Motor neuron (in vitro differentiated cells): ENCODE measurements at places on chromosomes 3 and 15. TPM values are rescaled to one million over a fixed set of nuclear protein-coding genes. Genes with fewer than 3 reads are reported as not detected.
A peak's percentile ranks its signal among the peaks of the same experiment; 100 is the strongest.

DNA sequence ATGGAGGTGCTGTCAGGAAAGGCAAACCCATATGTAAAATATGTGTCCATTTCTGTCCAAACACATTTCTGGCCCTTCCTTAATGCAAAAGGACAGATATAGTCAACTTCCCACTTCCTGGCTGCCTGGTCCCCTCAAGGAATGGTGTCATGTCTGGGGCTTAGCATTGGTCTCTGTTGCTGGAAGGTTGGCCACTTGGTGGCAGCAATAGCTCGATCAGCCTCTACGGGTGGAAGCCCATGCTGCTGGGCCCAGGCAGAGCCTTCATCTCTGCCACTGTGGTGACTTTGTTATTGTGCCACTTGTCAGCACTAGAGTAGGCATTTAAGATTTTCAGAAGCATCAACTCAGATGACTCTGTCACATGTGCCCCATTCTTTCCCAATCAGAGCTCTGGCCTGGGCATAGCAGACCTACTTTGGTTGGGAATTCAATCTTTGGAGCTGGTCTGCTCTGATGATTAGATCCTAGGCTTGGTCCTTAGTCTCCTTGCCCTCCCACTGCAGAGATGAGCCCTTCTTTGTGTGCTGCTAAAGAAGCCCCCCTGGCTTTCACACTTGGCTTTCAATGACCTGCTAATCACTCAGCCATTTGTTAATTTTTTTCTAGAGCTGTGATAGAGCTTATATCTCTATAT lies 51.0 kb upstream of the SPSB4 start:
- peak; percentile 94 for ATAC-seq

- no peak for ATAC-seq
Observed at GRCh38 chr3:14959359-14959943, 12.1 kb downstream of the NR2C2 start.

GRCh38 chr15:39641191-39641889 lies 60.5 kb downstream of the THBS1 start:
- peak; percentile 42 for ATAC-seq

GRCh38 chr15:29773816-29774215 lies 48.5 kb downstream of the TJP1 start:
- no peak for ATAC-seq

- no peak for ATAC-seq
Observed at GRCh38 chr3:40461161-40461560, 4.0 kb downstream of the RPL14 start.

DNA sequence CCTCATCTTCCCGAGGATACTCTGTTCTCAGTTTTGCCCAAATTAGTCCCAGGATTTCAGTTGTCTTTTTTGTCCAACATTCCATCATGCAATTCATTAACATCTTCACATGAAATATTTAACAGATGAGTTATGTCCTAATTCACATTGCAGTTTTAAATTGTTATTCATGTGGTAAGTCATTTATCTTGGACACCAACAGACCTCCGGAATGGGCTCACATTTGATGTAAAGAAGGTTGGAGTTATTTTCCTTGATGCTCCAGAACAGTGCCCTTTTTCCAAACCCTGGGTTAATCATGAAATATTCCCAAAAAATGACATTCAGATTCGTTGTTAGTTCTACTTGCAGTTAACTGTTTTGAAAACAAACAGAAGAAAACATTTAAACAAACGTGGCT lies 32.8 kb upstream of the LRTM1 start:
- no peak for ATAC-seq

GRCh38 chr3:11618904-11619303 lies 24.8 kb downstream of the VGLL4 start:
- ATAC-seq = no peak

DNA sequence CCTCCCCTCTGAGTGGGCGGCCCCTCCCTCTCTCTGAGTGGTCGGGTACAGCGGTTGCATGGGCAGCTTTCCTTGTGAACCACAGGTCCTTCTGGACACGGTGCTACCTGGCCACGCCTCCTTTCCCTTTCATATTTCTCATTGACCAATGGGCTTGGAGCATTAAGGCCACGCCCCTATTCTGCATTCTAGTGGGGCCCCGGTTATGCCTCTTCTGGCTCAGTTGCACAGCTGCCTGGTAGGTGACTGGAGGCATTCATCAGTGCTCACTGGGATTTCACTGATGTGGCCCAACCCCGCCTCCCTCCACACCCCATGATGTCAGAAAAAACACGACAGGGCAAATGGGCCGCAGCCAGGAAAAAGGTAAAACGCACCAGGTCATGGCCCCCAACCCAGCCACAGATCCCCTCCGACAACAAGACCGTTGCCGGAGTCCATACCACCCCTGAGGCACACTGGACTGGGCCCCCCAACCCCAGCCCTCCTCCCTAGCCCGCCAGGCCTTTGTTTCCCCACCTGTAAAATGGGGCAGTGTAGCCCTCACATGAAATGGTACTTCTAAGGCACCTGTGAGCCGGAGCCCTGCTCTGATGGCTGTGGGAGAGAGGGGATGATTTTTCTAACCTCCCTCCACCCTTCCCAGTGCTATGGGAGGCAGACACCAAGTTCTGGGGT lies 26.3 kb downstream of the NGRN start:
- ATAC-seq = no peak

GRCh38 chr15:49079340-49080039 lies 33.2 kb upstream of the SECISBP2L start:
- ATAC-seq = no peak

DNA sequence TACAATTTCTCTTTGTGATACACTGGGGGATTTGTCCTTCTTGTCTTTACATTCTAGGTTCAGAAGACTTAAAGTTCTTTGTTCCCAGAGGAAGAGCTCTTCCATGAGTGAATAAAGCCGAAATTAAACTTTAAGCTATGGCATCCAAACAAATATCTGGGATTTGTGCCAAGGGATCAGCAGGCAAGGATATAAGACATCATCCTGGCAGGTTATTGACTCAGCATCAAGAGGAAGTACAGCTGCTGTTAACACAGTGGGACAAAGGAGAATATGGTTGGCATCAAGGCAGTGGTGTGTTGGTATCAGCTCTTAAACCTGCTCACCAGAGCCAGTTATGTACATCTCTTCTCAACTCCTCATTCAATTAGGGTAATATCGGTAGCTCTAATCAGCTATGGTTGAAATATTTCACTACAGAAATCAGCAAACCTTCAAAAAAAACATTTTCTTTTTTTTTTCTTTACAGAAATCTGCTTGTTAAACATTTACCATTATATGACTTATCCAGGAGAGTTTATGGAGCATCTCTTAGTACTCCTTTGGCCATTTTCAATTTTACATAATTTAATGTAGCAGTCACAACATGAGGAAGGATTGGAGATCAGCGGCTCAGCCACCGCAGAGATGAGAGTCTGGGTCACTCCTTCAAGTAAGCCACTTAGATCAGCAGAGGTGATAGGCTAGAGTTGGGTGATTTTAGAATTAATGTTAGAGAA lies 1198.6 kb upstream of the EPHA6 start:
- no peak for ATAC-seq

DNA sequence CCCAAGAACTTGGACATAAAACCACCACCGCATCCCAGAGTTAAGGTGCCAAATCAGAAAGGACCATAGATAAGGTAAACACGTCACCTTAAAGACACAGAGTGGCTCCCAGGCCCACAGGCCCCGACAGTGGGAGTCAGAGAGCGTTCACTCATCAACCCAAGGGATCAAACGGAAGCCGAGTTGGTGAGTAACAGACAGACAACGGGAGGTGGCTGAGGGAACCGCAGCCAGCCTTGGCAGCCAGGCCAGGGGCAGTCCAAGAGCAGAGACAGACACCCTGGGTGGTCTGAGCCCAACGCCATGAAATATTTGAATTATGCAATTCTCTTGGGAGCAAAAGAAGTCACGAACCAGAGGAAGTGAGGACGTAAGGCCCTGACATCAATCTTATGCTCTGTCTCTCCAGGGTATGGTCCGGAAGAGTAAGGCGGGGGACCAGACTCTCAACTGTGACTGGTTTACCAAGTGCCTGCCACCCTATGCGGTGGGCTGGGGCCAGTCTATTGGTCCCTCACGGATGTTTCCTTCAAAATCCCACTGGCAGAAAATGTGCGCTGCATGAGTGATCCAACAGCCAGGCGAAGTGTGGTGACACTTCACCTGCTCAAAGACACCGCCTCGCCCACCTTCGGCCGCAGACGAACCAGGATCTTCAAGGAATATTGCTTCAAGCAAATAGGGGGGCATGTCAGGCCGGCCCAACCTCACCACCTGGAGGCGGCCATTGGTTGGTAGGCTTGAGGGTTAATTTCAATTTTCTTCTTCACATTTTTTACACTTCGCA lies 34.3 kb downstream of the TMEM44 start:
- no peak for ATAC-seq

DNA sequence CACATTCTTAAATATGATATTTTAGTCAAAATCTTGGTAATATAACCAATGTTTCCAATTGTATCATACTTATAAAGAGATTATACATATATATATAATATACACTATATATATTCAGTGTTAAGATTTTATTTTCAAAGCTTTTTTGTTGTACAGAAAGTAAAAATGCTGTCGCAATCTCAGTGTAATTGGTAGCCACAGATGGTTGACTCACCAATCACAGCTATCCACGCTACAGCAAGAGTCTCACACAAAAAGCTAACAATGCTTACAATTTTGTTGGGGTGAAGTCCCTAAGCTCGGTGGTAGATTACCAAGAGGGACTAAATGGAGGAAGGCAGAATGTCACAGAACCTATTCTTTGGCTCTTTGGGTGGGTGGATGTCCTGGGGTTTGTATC lies 16.9 kb upstream of the CFAP161 start:
- ATAC-seq = no peak

- ATAC-seq = no peak
Observed at GRCh38 chr15:89753855-89754254, 2.8 kb upstream of the MESP1 start.

Gene TMEM212
- not detected in 2 replicates for total RNA-seq

Gene SPATA12
- 0.11 and 0.50 TPM in 2 replicates for total RNA-seq

Gene TM6SF1
- total RNA-seq = 0.93 and 1.1 TPM in 2 replicates
